ENCODE measurements at places on chromosomes 12 and 14.

DNA sequence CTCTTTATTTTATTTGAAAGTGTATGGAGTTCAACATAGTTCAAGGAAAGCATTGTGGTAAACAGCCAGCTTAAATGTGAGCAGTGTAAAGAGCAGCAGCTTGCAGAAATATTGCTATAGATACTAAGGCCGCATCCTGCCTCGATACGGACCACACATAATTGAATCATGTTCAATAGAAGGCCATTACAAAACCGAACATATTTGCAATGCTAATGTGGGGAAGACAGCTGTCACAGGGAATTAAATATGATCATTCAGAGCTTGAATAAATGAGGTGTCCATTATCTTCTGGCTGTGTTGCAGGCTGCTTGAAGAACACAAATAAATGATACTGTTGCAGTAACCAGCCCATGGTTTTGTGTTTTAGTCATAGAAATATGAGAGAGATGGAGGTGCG lies 173.2 kb downstream of the BRMS1L start:
- DNase-seq = no peak

- DNase-seq = peak; percentile 27
These were observed 127.9 kb upstream of the TMEM132D start for GRCh38 chr12:130031571-130032189.

GRCh38 chr14:74977164-74977900 lies 21.9 kb upstream of the PGF start:
- no peak for DNase-seq

DNA sequence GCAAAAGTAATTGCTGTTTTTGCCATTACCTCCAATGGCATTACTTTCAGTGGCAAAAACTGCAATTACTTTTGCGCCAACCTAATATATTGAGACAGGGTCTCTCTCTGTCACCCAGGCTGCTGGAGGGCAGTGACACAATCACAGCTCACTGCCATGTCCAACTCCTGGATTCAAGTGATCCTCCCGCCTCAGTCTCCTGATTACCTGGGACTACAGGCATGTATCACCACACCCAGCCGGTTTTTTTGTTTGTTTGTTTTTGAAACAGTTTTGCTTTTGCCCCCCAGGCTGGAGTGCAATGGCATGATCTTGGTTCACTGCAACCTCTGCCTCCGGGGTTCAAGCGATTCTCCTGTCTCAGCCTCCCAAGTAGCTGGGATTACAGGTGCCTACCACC lies 15.7 kb upstream of the KDM2B start:
- no peak for DNase-seq
